Right renal pelvis (tissue), 4 donors: ENCODE measurements at places on chromosomes 12 and 14.

DNA sequence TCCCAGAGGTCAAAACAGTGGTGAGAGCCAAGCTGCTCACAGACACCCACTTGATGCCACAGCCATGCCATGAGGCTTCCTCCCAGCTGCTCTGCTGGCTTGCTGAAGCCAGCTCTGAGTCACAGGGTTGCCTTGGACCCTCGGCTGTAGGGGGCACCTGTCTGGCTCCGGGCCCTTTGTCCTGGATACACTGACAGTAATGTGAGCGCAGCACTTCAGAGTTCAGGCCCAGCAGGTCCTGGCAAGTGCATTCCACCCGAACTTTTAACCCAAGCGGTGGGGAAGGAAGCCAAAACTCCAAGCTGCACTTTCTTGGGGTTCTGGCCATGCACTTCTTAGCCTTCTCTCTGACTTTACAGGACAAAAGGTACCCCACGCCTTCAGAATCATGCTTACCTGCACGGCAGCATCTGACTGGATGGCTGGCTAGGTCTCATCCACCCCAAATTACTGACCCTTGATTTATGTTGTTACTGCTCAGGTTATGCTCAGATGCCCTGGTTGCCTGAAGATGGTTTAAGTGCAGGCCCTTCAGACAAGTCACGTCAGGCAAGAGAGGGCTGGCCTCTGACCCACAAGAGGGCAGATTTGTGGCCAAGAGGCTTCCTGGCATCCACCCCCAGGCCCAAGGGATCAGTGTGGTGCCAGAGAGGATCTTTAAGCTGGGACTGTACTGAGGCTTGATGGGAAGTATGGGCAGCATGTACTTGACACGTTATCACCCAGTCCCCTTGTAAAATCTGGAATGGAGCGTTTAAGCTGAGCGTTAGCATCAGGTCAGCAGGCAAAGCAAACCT lies 24.8 kb downstream of the SLC25A29 start:
- no peak for DNase-seq

- DNase-seq = no peak
Measured at GRCh38 chr12:42145552-42146215, 1.0 kb upstream of the GXYLT1 start.

DNA sequence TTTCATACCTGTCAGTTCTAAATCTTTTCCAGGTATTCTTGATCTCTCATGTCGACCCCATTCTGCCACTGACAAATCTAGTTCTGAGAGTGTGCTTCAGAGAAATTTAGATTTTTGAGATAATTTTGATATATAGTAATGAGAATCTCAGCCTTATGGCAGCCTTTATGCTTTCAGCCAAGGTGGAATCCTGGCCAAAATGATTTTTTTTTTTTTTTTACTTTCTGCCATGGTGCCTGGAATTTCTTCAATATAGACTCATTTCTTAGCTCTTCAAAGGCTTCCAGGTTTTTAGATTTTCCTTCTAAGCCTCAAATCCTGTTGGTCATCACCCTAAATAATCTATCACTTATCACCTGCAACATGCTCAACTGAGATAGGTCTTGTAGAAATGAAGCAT lies 926.6 kb downstream of the NRXN3 start:
- DNase-seq = no peak

- DNase-seq = no peak
Measured at GRCh38 chr14:50785457-50786063, 45.4 kb downstream of the NIN start.

GRCh38 chr14:53444677-53445312 lies 291.7 kb upstream of the DDHD1 start:
- no peak for DNase-seq
